H1 (cell line): ENCODE measurements at places on chromosomes 3 and 15.

DNA sequence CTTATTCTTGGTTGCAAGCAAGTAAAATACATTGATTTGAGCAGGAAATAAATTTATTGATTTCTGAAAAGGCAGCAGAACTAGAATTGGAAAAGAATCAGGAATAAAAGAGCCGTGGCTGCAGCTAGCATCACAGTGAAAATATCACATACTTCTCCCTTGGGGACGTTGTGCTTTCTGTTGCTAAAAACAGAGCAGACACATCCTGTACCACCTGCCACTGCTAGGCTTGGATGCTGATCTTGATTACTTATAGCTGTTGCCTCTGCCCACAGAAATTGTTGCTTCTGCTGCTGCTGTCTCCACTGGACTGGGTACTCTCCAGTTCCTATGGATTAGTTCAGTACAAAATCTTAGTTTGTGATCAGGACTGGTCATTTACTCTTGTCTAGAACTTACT, 283.8 kb downstream of the C3orf38 start:
- DNase-seq: no peak

GRCh38 chr3:148453781-148454191, 243.9 kb upstream of the AGTR1 start:
- DNase-seq: no peak

- DNase-seq: no peak
These were observed 47.6 kb downstream of the TIPARP start for GRCh38 chr3:156721687-156722618.

- DNase-seq: no peak
These were observed 95.4 kb downstream of the PCSK6 start for GRCh38 chr15:101394056-101394630.

GRCh38 chr3:30984855-30985749, 90.6 kb upstream of the GADL1 start:
- DNase-seq: no peak

DNA sequence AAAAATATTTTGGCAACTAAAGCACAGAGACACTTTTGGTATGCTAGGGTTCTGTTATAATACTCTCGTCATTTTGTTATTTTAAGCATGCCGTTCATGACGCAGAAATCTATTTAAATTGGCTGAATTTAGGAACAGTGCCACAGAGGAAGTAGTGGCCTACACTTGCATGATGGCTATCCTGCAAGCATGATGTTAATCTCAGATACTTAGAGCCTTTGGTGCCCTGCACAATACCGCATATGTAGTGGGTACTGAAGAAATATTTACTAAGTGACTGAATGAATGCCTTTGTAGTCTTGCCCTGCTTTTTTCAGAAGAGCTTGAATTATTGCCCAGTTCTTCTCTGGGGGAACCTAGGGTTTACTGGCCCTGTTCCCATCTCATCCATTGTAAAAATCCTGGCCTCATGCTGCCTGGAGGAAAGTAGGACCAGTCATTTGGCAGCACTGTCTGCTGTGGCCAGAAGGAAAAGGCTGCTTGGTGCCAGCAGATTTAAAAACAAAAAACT, 79.0 kb downstream of the SERPINI1 start:
- DNase-seq: no peak

DNA sequence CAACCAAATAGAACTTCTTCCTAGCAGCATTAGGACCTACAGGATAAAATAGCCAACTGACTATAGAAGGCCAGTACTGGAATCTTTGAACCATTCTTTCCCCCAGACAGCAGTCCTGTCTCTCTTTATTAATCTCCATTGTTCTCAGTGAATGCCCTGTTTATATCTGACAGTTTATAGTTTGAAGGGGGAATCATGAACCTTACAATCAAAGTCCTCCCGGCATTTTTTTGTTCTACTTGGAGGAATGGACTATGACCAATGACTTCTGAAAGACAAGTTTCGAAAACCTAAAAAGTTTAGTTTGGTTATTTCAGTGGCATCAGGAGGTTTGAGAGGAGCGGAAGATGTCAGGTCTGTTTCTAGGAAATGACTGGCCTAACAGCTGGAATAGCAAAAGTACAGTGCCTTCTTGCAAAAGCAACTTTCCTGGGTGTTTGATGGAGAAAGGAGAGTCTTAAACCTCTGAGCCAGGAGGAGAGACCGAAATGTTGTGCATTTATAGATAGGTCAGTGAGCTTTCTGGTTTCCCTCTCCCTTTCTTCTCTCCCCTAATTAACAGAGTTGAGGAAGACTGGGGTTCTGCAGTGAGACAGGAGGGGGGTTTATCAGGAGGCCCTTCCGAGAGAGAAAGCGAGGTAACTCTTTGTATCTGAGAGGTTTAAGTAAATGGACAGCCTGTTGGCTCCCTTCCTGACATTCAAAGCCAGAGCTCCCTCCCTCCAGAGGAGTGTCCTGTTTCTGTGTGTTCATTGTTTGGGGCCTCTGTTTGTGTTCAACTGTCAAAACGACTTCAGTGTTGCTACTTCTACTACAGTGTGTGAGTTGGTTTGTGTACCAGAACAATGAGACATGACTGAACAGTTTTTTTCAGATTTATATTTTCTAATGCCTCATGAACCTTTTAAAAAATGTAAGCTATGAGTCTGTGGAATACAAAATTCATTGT, 383.0 kb upstream of the RARB start:
- DNase-seq: no peak

- no peak for DNase-seq
These were observed 291.0 kb upstream of the TGFBR2 start for GRCh38 chr3:30315447-30315846.
